ENCODE measurements at places on chromosomes 12 and 14. TPM values are rescaled to one million over a fixed set of nuclear protein-coding genes. Genes with fewer than 3 reads are reported as not detected.
A peak's percentile ranks its signal among the peaks of the same experiment; 100 is the strongest.

- peaks cover 8% of the 10 kb centered on the region for H3K27me3 ChIP-seq
- H3K4me1 ChIP-seq, result no peaks in the 10 kb centered on the region
- DNase-seq, result no peak
- no peak overlapping the region for H3K4me3 ChIP-seq
- no peaks in the 10 kb centered on the region for H3K36me3 ChIP-seq
- H3K27ac ChIP-seq, result no peak overlapping the region
Observed at GRCh38 chr14:74308695-74309094, 6.0 kb upstream of the ABCD4 start.

GRCh38 chr12:125185740-125186470, 120.7 kb downstream of the AACS start:
- DNase-seq, result peak; percentile 85
- peaks cover 14% of the 10 kb centered on the region for H3K4me1 ChIP-seq
- no peaks in the 10 kb centered on the region for H3K36me3 ChIP-seq
- peak within 1 kb of the TSS; percentile 61 for H3K4me3 ChIP-seq

DNA sequence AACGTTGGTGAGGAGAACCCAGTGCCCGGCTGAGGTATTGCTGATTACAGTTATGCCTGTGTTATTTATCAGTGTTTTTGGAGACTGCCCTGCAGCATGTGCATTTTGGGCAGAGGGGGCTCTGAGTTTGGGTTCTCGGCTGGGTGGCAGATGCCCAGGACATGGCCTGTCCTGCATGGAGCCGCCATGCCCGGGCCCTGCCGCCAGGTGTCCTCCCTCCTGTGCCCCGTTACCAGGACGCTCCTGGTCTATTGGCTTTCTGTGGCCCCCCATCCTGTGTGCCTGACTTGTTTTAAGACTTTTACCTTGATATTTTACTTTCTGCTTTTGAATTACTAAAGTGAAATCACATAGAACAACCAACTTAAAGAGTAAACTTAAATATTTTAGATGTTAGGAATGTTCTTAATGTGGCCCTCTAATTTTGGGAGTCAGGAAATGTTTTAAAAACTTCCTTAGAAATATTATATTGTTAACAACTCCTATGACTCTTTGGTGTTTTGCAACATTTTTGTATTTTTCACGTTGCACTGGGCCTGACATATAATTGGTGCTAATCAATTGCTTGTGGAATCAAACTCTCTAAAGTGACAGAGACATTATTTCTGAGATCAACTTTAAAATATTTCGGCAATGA, 51.8 kb downstream of the PRIMA1 start:
- no peaks in the 10 kb centered on the region for H3K4me1 ChIP-seq
- H3K4me3 ChIP-seq, result no peak overlapping the region
- no peaks in the 10 kb centered on the region for H3K36me3 ChIP-seq
- peaks cover 2% of the 10 kb centered on the region for H3K27me3 ChIP-seq
- H3K27ac ChIP-seq, result no peak overlapping the region

GDF3 gene
- not detected for total RNA-seq

- H3K4me3 ChIP-seq, result no peak overlapping the region
- no peaks in the 10 kb centered on the region for H3K36me3 ChIP-seq
- H3K27ac ChIP-seq, result no peak overlapping the region
- DNase-seq, result no peak
Observed at GRCh38 chr12:91561301-91561957, 378.8 kb upstream of the DCN start.

Measured in activated CD4-positive, alpha-beta T cell treated with anti-CD3 and anti-CD28 coated beads, Interleukin-2, amount 10 ng/mL, durations not matched to agents 24 days and 14 days (primary cell).